CD4-positive, alpha-beta T cell treated with Interleukin-1 beta for 1 hour (primary cell): ENCODE measurements at places on chromosomes 7 and 10.

- DNase-seq: no peak
Measured at GRCh38 chr7:985915-986741, 3.1 kb downstream of the CYP2W1 start.

DNA sequence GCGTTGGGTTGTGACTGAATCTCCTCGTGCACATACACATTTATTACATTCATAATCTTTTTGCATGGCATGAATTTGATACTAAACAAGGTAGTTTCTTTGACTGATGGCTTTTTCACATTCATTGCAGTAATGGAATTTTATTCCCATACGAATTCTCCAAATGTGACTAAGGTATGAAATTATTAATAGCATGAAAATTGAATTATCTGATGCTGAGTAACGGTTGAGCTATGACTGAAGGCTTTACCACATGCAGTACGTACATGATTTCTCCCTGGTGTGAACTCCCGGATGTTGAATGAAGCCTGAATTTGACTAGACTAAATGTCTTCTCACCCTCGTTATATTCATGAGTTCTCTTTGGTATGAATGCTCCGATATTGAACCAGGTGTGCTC is 104.4 kb upstream of the C1GALT1 start:
- no peak for DNase-seq

DNA sequence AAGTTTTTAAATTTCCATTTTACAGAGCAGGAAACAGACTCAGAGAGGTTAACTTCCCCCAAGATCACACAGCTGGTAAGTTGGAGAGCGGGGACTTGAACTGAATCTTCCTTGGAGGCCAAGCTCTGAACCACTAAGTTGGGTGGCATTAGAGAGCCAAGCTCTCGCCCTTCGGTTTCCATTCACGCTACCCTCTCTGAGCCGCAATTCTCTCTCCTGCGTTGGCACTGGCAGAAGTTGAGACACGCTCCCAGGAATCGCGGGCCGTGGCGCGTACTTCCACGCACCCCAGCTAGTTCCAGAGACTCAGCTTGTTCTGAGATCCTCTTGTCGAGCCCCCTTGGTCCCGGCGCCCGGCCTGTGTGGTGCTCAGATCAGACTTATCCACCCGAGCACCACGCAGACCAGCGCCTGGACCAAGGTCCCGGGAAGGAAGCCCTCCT is 29.3 kb upstream of the VAX1 start:
- DNase-seq: no peak

DNA sequence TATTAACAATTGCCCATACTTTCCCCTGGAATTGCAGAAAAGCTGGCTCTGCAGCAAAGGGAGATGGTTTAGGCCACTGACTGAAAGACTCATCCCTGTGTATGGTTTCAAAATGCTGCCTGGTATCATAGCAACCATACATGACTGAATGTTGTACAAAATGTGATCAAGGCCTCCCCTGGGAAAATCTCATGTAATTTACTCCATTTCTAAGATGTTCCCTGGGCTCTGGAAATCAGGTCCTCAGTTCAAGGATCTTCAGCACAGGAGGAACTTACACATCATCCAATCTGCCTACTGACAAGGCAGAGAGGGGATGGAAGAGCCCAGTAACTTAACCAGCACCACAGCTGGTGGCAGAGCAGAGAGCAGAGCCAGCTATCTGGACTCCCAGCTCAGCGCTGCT is 111.8 kb downstream of the JAZF1 start:
- no peak for DNase-seq

DNA sequence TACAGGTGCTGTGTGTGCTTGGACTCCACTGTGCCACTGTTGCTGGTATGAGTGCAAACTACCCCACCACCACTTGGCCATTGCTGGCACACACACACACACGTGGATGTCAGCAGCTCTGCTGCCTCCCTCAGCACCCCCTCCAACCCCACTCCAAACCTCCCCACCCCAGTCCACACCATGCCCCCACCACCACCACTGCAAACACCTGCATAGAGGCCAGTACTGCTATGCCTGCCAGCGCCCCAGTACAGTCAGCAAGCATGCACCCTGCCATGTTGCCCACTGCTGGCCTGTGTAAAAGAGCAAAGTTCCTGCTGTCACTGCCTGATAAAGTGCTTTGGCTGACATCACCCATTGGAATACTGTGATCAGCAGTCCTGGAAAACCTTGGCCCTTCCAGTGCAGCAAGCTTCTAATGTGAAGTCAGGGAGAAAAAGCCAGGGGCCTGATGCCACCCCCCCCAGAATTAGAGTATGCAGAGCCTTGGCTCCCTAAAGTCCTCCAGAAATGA is 519.2 kb upstream of the PCDH15 start:
- DNase-seq: no peak

DNA sequence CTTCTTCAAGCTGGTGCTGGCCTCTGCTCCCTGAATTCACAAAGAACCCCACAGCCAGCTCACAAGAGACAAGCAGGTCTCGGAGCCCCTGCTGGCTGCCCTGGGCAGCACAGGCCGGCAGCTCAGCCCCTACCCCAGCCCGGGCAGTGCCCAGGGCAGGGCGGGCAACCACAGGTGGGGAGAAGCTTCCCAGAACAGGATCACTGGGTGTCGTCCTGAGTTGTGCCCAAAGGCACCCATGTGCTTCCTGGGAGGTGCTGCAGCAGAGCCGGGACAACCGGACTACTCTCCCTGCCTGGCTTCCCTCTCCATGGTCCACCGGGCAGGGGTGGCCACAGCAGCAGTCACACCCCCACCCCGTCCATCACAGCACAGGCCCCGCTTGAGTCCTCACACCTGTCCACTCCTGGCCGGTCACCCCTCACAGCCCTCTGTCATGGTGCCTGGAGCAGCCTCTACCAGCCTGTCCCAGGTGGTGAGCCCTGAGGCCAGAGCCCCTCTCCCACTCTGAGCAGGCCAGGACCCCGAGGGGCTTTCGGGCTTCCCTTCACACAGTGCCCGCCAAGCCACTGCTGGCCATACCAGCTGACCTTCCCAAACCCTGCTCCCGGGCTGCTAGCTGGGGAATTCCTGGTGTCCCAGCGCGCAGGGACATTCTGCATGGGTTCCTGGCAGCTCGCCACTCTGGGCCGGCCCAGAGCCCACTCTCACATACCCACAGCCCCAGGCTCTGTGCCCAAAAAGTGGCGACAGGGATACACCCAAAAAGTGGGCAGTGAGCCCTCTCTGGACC is 3.1 kb downstream of the RASGEF1A start:
- no peak for DNase-seq

DNA sequence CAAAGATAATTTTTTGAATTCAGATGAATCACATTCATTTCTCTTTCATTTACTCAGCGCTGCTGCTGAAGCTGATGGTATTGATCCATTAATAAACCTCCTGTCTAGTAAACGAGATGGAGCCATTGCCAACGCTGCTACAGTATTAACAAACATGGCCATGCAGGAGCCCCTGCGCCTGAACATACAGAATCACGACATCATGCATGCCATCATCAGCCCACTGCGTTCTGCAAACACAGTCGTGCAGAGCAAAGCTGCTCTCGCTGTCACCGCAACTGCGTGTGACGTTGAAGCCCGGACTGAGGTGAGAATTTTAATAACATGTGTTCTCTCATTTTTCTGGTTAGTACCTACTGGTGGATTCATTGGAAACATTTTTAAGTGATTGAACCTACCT is 70.2 kb downstream of the ARMC3 start:
- no peak for DNase-seq

- no peak for DNase-seq
Measured at GRCh38 chr10:77177589-77177988, 460.0 kb downstream of the KCNMA1 start.

- no peak for DNase-seq
Measured at GRCh38 chr7:131302446-131302845, 25.2 kb upstream of the MKLN1 start.
